ENCODE measurements at places on chromosomes 4 and X.

- no peak for DNase-seq
Measured at GRCh38 chr4:131348263-131348662, 1800.8 kb upstream of the PCDH10 start.

DNA sequence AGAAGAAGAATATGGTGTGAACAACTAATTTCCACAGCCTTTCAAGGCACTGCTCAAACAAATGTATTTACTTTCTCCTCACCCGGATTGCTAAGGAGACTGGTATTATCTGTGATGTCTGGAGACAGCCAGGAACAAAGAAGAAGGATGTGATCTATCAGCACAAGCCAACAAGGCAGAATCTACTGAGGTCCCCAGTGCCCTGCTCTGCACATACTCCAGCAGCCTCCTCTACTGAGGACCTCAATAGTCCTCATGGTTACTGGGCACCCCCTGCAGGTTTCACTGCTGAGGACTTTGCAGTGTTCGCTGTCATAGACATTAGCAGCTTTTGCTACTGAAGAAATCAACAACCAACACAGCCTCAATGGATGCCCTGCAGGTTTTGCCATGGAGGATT, 930.1 kb downstream of the ADGRL3 start:
- DNase-seq = no peak

- DNase-seq = no peak
Measured at GRCh38 chr4:25032126-25032525, 1.4 kb upstream of the LGI2 start.

GRCh38 chrX:51975811-51976210, 82.4 kb downstream of the MAGED1 start:
- no peak for DNase-seq

- DNase-seq = no peak
Measured at GRCh38 chrX:50067435-50068284, 133.1 kb downstream of the AKAP4 start.

- no peak for DNase-seq
Measured at GRCh38 chr4:87117732-87118075, 102.7 kb downstream of the KLHL8 start.

- no peak for DNase-seq
Measured at GRCh38 chr4:92172203-92172602, 131.6 kb upstream of the GRID2 start.

DNA sequence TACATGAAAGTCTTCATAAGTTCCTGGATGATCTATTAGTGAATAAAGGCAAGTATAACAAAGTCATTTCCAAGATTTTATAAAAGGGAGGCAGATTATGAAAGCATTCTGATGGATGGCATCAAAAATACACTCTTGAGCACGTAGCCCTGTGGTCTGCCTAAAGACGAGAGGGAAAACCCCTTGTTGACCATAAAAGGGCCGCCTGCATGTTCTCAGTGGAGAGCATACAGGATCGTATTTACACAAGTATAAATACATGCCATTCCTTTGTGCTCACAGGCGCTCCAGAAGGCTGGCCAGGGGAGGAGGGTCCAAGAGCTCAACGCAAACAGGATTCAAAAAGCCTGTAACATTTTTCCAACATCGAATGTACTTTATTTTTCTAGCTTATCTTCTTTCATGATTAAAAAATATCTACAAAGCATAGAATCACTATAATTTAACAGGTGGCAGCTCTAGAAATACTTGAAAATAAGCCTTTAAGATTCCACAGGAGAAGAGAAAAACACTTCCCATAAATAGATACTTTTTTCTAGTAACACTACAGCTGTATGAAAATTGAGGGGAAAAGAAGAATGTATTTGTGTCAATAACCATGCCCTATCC, 29.6 kb downstream of the PDGFC start:
- DNase-seq = no peak

DNA sequence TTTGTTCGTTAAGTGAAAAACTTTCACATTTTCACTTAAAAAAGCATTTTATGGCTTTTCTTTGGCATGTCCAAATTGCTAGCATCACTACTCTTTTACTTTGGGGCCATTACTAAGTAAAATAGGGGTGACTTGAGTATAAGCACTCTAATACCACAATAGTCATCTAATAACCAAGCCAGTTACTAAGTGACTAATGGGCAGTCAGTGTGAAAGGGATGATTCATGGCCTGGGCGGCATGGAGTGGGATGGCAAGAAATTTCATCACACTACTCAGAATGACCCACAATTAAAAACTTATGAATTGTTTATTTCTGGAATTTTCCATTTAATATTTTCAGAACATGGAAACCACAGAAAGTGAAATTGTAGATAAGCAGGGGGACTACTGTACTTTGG, 60.9 kb downstream of the BMP15 start:
- DNase-seq = no peak

- DNase-seq = peak; percentile 21
Measured at GRCh38 chr4:54539500-54540029, 118.2 kb upstream of the KIT start.

GRCh38 chr4:120331486-120332370, 265.1 kb upstream of the MAD2L1 start:
- no peak for DNase-seq

- no peak for DNase-seq
Measured at GRCh38 chrX:12309744-12310076, 171.4 kb downstream of the FRMPD4 start.

DNA sequence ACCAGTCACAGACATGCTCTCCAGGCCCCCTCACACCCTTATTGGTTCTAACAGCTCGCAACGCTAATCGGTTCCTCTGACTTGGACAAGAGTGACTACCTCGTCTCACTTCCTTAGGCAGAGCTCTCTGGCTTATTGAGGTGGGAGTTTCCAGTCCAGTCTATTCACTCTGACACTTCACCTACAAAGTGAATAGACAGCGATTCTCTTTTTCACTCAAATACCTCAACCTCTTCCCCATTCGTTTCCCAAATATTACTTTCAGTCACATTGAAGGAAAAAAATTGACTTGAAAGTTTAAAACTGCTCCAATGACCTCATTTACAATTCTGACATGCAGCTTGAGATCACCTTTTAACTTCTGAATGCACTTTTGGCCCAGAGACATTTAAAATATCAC, 17.7 kb downstream of the HELT start:
- no peak for DNase-seq

GRCh38 chrX:96685210-96686099, 813 bp downstream of the DIAPH2 start:
- DNase-seq = peak; percentile 69

GRCh38 chr4:98383431-98384106, 122.4 kb downstream of the RAP1GDS1 start:
- no peak for DNase-seq
